ENCODE measurements at places on chromosomes 1 and 21. TPM values are rescaled to one million over a fixed set of nuclear protein-coding genes. Genes with fewer than 3 reads are reported as not detected.

DNA sequence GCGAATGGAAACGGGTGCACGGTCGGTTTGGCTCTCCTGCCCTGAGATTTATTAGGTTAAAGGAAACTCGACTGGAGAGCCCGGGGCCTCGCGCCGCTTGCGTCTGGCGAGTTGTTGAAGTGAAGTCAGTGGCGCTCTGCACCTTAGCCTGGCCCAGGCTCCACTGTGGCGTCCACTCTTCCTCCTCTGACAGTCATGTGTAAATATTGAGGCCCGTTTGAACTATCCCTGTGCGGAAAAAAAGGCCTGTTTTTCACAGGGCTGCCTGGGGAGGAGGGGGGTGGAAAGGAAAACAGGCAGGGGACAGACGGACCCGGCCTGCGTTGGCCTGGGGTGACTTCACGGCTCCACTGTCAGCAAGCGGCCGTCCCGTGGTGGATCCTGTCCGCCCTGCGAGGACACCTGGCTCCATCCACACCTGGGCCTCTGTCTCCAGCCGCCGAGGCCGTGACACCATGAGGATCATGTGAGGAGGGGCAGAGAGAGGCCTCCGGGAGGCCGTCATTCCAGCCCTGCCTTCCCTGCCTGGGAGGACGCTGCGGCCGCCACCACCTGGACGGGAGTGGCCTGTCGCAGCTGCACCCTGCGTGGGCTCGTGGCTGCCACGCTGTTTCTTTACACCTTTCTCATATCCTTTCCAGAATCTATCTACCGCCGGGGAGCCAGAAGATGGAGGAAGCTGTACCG is 59.8 kb downstream of the FAAP20 start:
- no peaks in the 10 kb centered on the region for H3K27me3 ChIP-seq
- no peak overlapping the region for H3K4me3 ChIP-seq

GRCh38 chr1:41918450-41919043 is at the start of gene HIVEP3:
HIVEP3 (minus strand) TSS chr1:41918922.
- no peak within 1 kb of the TSS for H3K27ac ChIP-seq
- no peaks in the 10 kb centered on the region for H3K36me3 ChIP-seq
- H3K27me3 ChIP-seq, result peaks cover 34% of the 10 kb centered on the region
- H3K4me3 ChIP-seq, result peak within 1 kb of the TSS; percentile 52
- H3K4me1 ChIP-seq, result peaks cover 44% of the 10 kb centered on the region

The MAGI3 gene
- total RNA-seq, result 42.0 TPM

The SERPINC1 gene
- 0.44 TPM for total RNA-seq

The GJA8 gene
- total RNA-seq, result not detected

DNA sequence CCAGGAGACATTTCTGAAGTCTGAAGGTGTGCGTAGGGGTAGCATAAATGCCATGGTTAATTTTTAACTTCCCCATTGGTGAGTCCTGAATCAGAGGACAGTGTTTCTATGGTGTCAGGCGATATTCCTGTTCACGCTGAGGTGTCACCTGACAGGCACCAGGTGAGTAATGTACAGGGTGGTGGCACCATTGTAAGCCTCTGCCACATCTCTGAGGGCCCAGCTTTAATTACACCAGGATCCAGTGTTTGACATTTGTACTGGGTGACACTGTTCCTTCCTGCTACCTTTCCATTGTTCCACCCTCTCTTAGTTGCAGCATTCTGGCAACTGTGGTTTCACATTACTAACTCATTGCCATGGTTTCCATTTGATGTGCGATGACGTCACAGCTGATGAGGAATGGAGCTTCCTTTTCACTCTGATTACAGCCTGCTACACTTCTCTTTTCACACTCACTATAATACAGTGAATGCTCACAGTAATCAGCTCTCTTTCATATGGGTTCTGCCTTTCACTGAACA is 40.6 kb upstream of the MARK1 start:
- H3K27me3 ChIP-seq, result no peaks in the 10 kb centered on the region
- H3K27ac ChIP-seq, result no peak overlapping the region
- H3K4me1 ChIP-seq, result no peaks in the 10 kb centered on the region
- H3K4me3 ChIP-seq, result no peak overlapping the region
- DNase-seq, result no peak
- H3K36me3 ChIP-seq, result no peaks in the 10 kb centered on the region

- no peaks in the 10 kb centered on the region for H3K36me3 ChIP-seq
- no peaks in the 10 kb centered on the region for H3K27me3 ChIP-seq
- H3K27ac ChIP-seq, result peak overlapping the region; percentile 92
- H3K4me1 ChIP-seq, result no peaks in the 10 kb centered on the region
- H3K4me3 ChIP-seq, result no peak overlapping the region
Observed at GRCh38 chr1:48246727-48247126, 24.2 kb downstream of the SLC5A9 start.

The MANEAL gene
- total RNA-seq, result 8.6 TPM

GRCh38 chr1:215761446-215761845 is 194.3 kb downstream of the KCTD3 start:
- H3K27me3 ChIP-seq, result no peaks in the 10 kb centered on the region
- no peak for DNase-seq
- H3K4me3 ChIP-seq, result no peak overlapping the region
- H3K36me3 ChIP-seq, result no peaks in the 10 kb centered on the region
- no peaks in the 10 kb centered on the region for H3K4me1 ChIP-seq

DNA sequence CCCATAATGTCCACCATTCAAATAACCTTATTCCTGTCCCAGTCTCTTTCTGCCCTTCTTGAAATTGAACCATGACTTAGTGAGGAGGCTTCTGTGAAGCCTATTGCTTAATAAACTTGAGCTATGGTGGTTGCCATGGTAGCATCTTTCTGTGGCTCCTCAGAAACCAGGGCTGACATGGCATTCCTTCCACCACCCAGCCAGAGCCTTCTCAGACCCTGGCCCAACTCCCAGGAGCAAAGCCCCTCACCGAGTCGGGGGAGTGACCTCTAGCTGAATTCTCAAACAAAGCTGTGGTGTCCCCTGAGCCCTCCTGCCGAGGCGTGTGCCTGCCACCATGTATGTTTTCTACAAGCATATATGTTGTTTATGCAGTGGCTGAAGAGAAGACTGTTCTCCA is 259.1 kb downstream of the CACNA1E start:
- peak; percentile 28 for DNase-seq
- H3K36me3 ChIP-seq, result no peaks in the 10 kb centered on the region
- H3K27ac ChIP-seq, result no peak overlapping the region
- H3K4me3 ChIP-seq, result no peak overlapping the region

- H3K27me3 ChIP-seq, result no peaks in the 10 kb centered on the region
- H3K4me3 ChIP-seq, result peak within 1 kb of the TSS; percentile 56
- DNase-seq, result peak; percentile 80
- H3K27ac ChIP-seq, result peak within 1 kb of the TSS; percentile 85
- H3K36me3 ChIP-seq, result no peaks in the 10 kb centered on the region
- peaks cover 22% of the 10 kb centered on the region for H3K4me1 ChIP-seq
Observed at GRCh38 chr1:76074321-76075187, at the start of gene ST6GALNAC3. ST6GALNAC3 (plus strand) TSS chr1:76074746.

The GABRD gene
- 0.31 TPM for total RNA-seq

GRCh38 chr1:7479571-7479970 is 291.5 kb upstream of the VAMP3 start:
- H3K4me1 ChIP-seq, result peaks cover 5% of the 10 kb centered on the region
- no peak overlapping the region for H3K4me3 ChIP-seq
- H3K27ac ChIP-seq, result no peak overlapping the region
- H3K27me3 ChIP-seq, result no peaks in the 10 kb centered on the region
- H3K36me3 ChIP-seq, result no peaks in the 10 kb centered on the region

The TCHHL1 gene
- not detected for total RNA-seq

DNA sequence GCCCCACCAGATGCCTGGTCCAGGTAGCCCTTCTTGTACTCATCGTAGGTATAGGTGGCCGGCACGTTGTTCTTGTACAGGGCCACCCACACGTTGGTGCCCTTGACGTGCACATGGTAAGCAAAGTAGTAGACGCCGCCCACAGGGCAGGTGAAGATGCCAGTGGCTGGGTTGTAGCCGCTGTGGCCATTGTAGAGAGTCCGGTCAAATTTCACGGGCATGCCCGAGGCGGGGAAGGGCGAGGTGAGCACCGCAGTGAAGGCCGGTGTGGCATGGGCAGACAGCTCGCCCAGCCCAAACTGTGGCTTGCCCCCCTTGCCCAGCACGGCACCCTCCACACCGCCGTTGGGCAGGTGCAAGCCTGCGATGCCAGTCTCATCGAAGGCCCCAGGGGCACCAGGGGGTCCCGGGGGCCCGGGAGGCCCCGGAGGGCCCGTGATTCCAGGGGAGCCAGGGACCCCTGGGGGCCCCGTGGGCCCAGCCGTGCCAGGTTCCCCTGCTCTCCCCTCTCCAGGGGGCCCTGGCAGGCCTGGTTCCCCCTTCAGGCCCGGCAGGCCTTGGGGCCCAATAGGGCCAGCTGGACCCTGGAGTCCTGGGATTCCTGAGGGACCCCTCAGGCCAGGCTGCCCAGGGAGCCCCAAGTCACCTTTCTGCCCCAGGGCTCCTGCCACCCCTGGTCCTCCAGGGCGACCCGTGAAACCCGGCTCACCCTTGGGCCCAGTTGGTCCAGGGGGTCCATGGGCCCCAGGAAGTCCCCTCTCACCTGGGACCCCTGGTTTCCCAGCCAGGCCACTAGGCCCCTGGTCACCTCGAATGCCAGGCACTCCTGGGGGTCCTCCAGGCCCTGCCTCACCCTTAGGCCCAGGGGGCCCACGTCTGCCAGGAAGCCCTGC is 9.2 kb downstream of the ADPRS start:
- peaks cover 44% of the 10 kb centered on the region for H3K4me1 ChIP-seq
- H3K27me3 ChIP-seq, result no peaks in the 10 kb centered on the region
- peaks cover 38% of the 10 kb centered on the region for H3K36me3 ChIP-seq
- H3K4me3 ChIP-seq, result no peak overlapping the region
- DNase-seq, result no peak

The KRTAP11-1 gene
- total RNA-seq, result not detected
